ENCODE measurements at places on chromosomes 6 and 20. TPM values are rescaled to one million over a fixed set of nuclear protein-coding genes. Genes with fewer than 3 reads are reported as not detected.

DNA sequence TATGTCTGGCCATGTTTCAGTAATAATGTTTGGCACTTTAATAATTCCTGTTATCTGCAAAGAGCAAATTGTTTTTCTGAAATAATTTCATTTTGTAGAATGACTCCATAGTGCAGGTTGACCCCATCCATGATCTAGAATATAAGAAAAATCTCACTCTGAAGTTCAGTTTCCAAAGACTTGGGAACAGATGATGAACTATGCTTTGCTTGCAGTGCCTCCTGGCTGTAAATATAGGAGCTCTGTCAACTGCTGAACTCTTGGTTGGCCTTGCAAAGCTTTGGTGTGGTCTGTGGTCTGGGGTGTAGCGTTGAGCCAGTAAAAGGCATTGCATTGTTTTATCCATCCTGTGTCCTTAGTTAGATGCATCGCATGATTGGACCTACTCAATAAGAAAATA is 104.0 kb downstream of the PLCB4 start:
- no peak for DNase-seq

DNA sequence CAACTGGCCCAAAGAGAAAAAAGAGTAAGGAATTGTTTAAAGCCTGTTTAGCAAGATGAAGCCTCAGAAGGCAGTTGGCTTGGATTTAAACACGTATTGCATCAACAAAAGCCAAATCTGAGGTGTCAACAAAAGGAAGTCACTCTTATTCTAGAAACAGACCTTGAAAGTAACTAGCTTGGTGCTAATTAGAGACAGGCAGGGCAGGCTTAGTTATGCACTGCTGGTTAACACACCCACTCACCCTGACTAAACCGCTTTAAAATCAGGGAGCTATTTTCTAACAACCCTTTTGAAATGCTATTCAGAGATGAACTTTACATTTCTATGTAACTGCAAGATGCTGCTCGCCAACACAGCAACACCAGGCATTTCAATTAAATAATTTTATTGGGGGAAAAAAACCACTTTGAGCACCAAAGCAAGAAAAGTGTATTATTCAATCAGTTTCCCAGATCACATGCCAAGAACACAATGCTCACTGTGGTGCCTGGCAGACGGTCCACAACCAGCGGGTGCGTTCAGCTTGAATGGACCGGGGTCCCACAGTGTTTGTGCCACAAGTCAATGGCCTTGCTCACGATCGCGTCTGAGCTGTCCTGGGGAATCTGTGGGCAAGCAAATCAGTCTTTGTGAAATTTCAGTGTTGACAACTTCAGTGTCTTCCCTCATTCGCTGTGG is 23.6 kb downstream of the TBC1D7 start:
- no peak for DNase-seq

PROKR2 gene
- not detected for total RNA-seq

- DNase-seq, result no peak
These were observed 7.0 kb upstream of the FOXF2 start for GRCh38 chr6:1382331-1382882.

GRCh38 chr20:63567386-63568169 is 6.5 kb downstream of the HELZ2 start:
- peak; percentile 48 for DNase-seq

DNA sequence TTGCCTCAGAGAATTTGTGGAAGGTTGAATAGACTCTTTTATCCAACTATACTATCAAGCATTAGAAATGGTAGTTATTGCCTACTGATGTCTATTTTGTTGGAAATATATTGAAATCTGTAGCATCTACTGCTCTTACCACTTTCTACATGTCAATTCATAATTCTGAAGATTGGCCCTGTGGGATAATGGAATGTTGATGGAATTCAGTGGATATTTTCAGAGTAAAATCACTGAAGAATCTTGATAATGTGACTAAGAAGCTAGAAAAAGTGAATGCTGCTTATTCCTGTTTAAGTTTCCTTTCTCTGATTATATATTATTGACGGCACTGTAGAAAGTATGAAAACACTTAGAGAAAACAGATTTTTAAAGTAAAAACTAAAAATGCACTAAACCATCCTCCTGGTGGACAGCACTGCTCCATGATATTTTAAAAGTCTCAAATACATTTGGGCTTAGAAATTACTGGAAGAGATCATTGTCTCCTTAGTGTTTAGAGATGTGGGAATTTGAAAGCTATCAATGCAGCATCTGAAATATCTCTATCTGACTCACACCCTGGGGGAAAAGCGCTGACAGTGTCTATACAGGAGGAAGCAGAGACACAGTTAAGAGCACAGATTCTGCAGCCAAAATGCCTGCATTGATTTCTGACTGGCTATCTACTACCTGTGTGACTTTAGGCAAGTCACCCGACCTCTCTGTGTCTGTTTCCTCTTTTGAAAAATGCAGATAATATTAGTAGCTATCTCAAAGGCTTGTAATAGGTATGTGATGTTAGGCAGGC is 37.9 kb upstream of the RCAN2 start:
- DNase-seq, result no peak

- DNase-seq, result no peak
These were observed 123.9 kb downstream of the WDR27 start for GRCh38 chr6:169577974-169578373.

GRCh38 chr6:161943561-161943960 is 669.7 kb upstream of the AGPAT4 start:
- no peak for DNase-seq

NHLRC1 gene
- total RNA-seq, result 1.1 TPM

GRCh38 chr20:58497724-58498469 is 17.3 kb downstream of the APCDD1L start:
- DNase-seq, result no peak

SLC35D3 gene
- total RNA-seq, result not detected

DNA sequence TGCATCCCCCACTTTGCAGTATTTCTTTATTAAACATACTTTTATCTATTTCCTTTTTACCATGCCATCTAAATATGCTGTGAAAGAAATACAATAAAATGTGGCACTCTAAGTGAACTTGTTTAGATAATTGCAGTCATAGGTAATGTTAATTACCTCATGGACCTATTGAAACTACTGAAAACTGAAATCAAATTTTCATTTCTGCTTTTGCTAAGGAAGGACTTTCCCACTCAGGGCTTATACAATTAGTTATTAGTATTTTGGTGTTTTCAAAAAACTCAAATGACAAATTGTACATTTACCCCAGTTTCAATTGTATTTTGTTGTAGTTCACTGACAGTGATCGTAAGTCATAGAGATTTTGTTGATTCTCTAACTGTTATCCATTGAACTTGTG is 88.4 kb downstream of the ID4 start:
- DNase-seq, result no peak

DNA sequence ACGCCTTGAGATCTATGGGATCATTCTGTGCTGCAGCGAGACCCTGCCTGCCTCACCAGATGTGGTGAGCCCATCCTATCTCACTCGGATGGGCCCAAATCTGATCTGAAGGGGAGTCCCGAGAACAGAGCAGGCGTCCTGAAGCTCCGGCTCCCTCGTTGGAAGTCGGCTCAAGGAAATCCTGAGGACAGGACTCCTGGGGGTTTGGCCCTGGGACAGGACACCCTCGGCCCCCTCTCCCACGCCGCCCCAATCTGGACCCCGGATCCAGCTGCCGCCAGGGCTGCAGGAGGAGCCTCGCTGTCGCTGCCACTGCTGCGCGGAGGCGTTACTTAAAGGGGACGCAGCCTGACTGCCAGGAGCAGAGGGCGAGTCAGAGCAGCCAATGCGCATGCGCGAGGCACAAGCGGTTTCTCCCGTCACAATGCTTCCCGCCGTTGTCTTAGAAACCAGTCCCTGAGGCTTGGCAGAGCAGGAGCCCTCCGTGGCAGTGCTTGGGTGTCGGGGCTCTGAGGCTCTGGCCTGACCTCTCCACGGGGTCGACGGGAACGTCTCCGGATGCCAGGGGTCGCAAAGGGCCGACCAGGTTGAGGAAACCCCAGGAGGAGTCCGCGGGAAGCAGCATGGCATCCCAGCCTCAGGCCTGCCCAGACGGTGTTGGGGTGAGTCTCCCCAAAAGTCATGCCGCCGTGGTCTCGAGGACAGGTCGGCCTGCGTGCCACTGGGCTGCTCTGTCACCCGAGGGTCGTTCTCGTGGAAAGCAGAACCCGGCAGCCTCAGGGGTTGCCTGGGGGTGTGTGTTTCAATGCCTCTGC is 1567.8 kb upstream of the DEFB115 start:
- DNase-seq, result peak; percentile 46

RAB44 gene
- not detected for total RNA-seq

C20orf202 gene
- total RNA-seq, result not detected

LAMA4 gene
- not detected for total RNA-seq

GRCh38 chr6:83827050-83827449 is 26.1 kb upstream of the RIPPLY2 start:
- no peak for DNase-seq

GRCh38 chr6:11412011-11412424 is 125.5 kb upstream of the TMEM170B start:
- DNase-seq, result no peak

DNA sequence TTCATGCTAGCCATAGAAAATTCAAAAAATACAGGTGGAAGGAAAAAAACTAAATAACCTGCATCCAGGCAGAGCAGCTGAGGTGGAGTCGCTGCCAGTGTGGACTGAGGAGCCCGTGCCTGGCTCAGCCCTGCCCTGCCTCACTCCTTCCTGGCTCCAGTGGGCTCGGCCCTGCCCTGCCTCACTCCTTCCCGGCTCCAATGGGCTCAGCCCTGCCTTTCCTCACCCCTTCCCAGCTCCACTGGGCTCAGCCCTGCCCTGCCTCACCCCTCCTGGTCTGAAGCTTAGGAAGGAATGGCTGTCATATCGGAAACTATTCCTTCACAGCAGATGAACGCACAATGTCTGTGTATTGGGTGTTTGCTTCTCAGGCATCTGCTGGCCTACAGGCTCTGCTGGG is 142.1 kb downstream of the SMOC2 start:
- no peak for DNase-seq

LGSN gene
- not detected for total RNA-seq
